Hematopoietic multipotent progenitor cell treated with erythropoietin and hydrocortisone succinate and interleukin-3 and kit ligand, for 6 days (in vitro differentiated cells): ENCODE measurements at places on chromosomes 6 and 20.

GRCh38 chr6:13688692-13689196, 22.9 kb downstream of the RANBP9 start:
- no peak for DNase-seq

DNA sequence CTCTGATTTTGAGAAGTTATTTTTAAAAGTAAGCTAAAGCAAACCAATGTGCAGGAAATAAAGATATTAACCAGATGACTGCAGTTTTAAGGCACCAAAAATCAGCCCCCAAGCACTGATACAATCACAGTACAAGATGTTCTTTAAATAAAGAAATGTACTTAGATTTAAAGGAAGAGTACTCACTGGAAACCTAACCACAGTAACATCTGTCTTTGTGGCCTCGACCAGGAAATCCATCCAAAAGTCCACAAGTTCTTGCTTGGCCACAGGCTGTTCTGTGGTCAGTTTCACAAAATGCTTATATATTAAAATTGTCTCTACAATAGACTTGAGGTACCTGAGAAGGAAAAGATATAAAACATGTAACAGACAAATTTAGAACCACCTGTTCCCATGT, 105.9 kb upstream of the MAP7 start:
- DNase-seq: peak; percentile 32

DNA sequence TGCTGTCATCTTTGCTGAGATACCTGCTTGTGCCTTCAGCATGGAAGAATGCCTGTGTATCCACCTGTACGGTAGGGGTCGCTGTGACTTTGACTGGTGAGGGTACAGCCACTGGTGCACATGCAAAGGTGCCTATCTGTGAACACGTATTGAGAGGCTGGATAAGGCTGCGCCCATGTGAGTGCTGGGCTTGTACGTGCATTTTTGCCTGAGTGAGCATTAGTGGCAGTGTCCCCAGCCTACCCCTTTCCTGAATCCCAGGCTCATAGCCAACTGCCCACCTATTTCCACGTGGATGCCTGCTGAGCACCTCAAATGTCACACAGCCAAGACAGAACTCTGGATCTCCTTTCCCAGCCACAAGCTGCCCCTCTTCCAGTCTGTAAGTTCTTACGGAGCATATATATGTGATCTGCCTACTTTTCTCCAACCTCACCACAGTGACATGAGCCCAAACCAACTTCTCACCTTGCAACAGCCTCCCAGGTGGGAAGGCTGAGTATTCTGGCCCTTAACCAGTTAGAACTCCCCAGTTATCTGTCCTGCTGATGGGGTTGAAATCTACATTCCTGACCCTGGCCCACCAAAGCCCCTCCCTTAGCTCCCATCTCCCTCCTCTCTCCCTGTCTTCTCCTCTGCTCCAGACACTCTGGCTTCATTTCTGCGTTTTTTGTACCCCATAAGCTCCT, 1.1 kb upstream of the SLC2A10 start:
- DNase-seq: no peak

GRCh38 chr6:73951183-73951582, 255.2 kb downstream of the CD109 start:
- no peak for DNase-seq

DNA sequence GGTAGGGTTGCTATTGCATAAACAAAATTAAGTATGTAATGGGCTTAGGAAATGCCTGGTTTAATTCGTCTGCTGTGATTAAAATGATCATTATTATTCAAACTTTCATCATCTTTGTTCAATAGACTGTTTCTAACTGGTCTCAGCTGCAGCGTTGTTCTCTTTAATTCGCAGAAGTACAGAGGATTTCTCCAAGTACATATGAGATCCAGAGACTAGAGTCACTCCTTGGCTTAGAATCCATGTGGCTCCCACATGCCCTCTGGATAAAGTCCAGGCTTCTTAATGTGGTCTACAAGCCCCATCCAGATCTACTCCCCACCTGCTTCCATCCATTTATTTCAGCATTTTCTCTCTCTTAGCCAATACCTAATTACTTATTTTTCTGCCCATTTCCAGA, 1.1 kb upstream of the ZBTB24 start:
- no peak for DNase-seq
